ENCODE measurements at places on chromosomes 6 and 20.
A peak's percentile ranks its signal among the peaks of the same experiment; 100 is the strongest.

DNA sequence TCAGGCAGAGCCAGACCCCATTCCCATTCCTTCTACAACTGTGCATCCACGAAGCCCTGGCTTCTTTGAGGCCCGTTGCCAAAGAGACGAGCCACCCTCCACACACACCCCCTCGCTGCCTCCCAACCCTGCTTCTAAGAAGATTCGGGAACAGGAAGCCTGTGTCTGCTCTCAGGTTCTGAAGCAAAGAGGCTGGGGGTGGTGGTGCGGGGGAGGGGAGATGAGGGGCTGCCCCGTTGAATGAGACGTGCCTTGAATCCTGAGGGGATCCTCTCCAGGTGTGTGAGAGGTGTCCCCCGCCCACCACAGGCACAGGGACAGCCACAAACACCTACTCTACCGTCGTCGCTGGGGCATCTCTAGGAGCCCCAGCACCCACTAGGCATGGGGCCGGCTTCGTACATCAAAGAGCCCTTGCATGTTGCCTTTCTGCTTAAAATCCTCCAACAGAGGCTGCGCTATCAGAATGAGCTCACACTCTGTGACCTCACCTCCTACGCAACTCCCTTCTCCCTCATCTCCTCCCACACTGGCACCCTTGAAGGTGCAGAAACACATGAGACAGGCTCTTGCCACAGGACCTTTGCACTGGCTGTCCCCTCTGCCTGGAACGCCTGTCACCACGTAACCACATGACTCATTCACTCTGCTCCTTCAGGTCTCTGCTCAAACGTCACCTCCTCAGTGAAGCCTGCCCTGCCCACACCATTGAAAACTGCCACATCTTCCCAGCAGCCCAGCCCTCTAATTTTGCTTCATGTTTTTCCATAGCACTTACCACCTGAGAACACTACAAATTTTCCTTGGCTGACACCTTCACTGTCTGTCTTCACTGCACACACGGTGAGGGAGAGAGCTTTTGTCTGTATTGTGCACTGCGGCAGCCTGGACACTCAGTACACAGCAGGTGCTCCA is 58.5 kb downstream of the PREX1 start:
- DNase-seq, result no peak

DNA sequence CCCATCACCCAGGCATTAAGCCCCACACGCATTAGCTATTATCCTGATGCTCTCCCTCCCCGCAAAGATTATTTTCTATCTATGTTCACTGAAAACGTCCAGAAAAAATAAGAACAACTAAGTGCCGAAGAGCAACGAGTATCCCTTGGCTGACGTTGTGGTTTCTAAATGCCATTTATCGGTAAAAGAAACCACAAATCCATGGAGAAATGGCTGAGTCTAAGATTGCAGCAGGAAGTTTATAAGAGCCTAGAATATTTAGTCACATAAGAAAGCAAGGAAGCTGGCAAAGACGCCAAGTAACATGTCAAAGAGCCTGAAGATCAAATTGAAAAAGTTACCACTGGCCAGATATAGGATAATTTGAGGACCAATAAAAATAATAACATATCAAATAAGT is 18.1 kb upstream of the NOX3 start:
- DNase-seq, result no peak

DNA sequence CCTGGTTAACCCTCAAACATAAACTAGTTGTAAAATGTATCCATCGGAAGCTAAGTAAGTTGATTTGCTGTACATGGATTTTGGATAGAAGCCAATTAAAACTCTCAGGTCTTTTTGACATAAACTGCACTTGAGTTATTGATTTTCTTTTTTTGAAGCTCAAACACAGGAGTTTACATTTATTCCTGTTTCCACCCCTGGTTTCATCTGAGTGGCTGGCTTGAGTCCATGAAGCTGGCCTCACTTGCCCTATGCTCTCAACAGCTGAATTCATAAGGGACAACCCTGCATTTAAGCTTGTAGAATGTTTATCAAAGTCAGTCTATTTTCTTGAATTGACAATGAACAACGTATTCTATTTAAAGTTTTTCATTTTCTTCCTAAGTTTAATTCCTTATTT is 58.1 kb upstream of the PLEKHG1 start:
- no peak for DNase-seq

DNA sequence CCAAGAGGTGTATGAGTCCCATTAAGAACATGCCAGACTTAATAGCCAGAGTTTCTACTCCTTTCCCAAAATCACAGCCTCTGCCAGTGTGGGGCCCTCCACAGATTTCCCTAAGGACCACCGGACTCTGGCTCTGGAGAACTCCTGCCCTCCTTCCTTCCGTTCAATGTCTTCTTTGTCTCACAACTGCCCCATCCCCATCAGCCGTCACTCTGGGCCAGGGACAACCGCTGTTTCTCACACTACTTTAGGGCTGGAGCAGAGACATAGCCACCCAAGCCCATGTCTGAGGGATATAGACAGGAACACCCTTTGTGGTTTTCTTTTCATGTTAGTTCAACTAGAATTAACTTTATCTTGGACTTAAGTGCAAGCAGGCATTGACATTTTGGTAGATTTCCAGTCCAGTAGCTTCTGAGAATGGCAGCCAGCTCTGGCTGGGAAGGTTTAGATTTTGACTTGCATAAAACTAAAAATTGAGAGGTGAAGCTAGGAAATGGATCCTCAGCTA is 6.7 kb upstream of the ACSS1 start:
- no peak for DNase-seq

DNA sequence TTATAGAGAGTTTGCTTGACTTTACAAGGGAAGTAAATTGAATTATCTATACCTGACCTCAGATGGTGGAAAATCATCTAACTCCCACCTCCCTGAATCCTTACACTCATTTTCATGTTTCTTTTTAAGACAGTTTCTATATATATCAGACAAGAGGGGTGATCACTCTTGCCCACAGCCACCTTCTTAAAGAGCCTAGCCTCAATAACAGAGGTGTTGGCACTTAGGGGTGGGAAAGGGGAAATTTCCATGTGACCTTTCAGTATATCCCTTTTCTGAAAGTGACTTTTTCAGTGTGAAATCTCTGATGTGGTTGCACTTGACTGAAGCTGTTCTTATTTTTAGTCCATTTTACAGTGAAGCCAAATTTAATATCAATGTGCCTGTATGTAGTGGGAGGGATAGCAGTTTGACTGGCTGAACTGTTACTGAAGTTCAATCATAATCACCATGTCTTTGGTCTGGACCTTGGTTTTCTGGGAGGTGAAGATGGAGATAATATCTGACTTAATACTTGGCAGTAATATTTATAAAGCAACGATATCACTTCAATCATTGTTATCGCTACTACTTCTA is 141.3 kb downstream of the MAP3K7 start:
- no peak for DNase-seq

- no peak for DNase-seq
Measured at GRCh38 chr20:17233626-17234025, 6.8 kb downstream of the PCSK2 start.

DNA sequence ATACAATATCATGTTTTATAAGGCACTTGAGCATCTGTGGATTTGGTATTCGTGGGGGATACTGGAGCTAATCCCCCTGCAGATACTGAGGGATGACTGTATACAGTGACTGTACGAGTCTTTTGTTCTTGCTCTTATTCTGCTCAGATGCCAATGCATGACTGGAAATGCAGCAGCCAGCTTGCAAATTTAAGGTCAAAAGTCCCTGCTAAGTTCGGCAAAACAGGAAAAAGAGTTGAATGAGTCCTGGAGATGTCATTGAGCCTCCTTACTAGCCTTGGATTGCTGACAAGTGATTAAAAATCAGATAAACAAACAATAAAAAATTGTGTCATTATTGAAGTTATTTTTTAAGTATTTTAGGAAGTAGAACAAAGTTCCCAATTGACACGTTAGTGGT is 599.3 kb upstream of the IMPG1 start:
- DNase-seq, result no peak

DNA sequence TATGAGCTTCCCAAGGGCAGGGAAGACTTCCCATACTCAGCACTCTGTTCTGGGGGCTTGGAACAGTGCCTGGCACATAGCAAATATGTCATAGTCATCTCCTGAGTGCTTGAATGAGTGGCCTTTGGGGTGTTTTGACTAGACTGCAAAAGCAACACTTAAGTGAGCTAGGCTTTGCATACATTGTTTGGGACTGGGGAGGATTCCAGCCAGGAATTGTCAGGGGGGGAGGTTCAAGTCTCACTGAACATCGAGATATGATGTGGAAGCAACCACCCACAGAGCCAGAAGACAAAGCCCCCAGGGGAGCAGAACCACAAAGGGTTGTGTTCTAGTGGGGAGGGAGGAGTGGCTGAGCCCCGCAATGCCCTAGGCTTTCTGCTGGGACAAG is 98.4 kb downstream of the SYCP2 start:
- no peak for DNase-seq

DNA sequence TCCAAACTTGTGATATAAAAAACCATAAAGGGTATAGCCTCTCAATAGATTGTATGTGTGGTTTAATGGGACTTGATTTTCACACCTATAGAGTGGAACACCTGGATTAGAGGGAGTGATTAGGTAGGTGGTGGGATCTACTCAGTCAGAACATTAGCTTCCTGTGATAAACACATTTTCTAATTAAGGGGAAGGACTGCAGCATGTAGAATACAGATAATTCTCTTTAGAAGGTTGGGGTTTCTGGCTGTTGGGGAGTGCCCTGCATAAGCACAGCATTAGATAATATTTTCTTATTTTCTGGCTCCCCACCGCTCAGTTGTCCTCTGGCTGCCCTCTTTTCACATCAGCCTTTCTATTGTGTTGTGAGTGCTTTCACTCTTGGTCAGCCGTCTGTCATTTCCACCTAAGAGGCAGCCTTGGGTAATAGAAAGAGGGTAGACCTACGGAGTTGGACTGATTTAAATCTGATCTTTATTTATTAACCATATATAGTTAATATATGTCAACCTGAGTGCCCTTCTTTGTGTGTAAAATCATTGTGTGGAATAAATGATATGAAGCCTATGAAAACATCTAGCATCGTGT is 8.0 kb downstream of the CSE1L start:
- no peak for DNase-seq

DNA sequence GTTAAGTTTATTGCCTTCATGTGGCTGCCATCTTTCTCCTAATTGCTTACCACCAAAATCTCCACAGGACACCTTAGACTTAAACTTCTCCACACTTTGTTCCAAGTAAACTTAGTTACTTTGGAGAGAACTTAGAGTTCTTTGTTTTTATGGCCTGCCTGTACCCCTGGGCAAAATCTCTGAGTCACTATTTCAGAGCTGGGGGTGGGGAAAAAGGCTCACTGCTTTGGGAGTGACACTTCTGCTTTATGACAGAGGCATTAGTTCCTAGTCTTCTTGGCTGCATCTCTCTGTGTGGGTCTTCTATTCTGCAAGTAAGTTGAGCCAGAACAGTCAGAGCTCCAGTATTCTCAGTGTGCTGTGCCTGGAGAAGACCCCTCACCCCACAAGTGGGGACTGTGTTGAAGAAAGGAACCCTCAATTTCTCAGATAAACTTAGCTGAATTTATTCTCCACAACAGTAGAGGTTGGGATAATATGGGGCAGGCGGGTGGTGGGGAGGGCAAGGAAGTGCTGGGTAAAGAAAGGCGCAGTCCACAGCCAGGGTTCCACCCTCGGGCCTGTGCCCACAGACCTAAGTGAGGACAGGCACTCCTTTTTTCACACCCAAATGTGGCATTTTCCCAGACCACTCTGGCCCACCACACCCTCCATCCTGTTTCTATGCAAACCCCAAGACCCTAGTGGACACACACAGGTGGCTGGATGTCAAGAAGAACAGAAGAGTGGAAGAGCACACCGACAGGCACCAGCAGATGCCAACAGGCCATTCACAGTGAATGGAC is 636.6 kb upstream of the MAN1A1 start:
- DNase-seq, result peak; percentile 36

GRCh38 chr6:108441141-108441540 is 119.6 kb upstream of the FOXO3 start:
- DNase-seq, result no peak

- peak; percentile 91 for DNase-seq
Measured at GRCh38 chr6:116365743-116366142, 5.0 kb upstream of the DSE start.

DNA sequence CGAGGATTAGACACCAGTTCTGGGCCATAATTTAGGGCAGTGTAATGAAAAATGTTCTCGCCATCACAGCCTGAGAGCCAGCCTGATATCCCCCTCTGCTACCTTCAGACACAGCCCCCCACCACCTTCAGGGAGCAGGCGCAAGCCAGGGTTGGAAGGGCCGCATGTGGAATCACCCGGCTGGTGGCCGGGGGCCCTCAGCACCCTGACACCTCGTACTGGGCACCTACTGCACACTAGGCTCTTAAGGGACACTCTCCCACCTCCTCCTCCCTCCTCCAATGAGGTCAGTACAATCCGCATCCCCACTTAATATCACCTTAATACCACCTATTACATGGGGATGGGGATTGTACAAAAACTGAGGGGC is 55.5 kb downstream of the BMP7 start:
- DNase-seq, result no peak

- DNase-seq, result peak; percentile 81
Measured at GRCh38 chr20:63520934-63521601, 503 bp downstream of the PPDPF start.

GRCh38 chr6:48032151-48032550 is 78.8 kb downstream of the PTCHD4 start:
- DNase-seq, result peak; percentile 76

DNA sequence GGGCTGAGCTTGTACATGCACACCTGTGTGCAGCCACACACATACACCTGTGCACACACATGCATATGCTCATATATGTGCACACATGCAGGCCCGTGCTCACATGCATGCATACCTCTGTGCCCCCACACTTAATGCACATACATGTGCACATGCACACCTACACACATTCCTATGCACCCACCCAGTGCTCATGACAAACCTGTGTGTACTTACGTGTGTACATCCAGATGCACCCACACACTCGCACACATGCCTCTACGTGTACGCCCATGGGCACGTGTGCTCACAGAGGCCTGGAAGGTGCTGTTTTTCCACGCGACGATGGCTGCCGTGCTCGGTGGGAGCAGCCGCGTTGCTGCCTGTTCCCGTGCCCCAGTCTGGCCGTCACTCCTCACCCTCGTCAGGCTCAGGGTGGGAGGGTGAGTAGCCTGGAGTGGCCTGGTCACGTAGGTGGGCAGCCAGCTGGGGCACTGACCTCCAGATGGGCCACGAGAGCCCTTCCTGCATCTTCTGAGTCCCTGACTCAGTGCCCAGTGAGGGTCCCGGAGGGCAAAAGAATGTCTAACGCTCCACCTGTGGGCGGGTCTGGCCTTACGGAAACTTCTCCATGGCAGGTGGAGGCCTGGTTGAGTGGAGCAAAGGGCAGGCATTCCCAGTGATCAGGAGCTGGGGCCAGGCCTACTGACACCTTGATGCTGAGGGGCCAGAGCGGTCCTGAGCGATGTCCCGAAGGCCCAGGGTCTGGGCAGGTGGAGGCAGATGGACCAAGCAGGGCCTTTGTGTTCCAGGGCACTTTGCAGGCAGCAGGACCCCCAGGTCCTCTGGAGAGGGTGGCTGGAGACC is 8.0 kb upstream of the GATA5 start:
- DNase-seq, result no peak

Measured in epithelial cell of esophagus (primary cell).